ENCODE measurements at places on chromosomes 5 and 9.

GRCh38 chr9:14212077-14212476 lies 101.9 kb downstream of the NFIB start:
- DNase-seq: no peak

GRCh38 chr5:81230416-81230815 lies 2.7 kb upstream of the CKMT2 start:
- no peak for DNase-seq

DNA sequence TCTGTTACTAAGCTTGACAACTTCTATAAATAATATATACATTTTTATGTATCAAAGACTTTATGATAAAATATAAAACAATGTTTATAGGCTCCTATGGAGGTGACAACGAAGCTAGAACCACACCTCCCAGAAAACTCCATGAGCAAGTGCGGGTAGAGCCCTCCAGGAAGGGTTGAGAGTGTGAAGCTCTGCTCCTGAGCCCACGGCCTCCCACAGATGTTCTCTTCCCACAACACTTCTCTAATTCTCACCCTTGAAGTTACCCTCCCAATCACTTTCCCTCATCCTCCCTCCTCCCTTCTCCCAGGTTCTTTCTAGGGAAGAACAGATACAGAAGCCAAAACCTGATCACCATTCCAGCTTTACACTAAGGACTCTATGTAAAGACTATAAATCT lies 427.6 kb downstream of the SPOCK1 start:
- no peak for DNase-seq

DNA sequence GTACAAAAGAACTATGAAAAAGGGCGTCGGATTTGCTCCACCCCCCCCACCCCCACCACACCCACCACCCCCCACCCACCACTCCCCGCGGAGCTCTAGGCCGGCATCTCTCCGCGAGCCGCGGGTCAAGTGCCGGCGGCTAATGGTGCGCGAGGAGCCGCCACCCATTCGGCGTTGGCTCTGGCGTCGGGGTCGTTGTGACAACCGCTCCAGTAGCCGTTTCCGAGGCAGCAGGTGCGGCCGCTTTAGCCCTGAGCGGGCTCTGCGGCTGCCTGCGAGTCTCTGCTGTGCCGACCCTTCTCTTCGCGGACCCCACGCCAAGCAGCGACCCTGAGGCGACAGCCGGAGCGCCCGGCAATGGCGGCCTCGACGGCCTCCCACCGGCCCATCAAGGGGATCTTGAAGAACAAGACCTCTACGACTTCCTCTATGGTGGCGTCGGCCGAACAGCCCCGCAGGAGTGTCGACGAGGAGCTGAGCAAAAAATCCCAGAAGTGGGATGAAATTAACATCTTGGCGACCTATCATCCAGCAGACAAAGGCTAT lies at the start of gene PPP1R2B:
TSS of gene PPP1R2B (plus strand) at position 90 of the 546 bp plus-strand sequence. CDS start at position 358, 268 bp downstream.
- DNase-seq: no peak

DNA sequence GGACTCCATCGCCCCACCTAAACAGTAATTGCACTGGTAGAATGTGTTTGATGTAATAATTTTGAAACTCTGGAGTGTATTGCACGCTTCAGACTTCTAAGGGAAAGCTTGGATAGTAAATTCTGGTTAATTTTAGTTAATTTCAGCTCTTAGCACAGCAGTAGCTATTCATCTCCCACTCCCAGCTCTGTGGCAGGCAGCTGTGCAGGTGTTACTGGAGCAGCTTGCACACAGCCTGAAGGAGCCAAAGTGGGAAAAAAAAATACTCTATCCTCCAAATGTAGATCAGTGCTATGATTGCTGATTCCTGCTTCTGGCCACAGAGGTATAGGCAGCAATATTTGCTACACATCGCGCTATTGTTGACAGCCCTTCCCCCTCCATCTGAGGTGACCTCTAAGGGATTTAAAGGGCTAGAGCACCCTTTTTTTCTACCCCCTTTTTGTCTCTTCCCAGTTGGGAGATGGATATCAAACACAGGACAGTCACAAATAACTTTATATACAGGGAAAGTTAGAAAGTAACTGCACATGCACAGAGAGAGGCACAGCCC lies 97.4 kb downstream of the KCTD16 start:
- no peak for DNase-seq

GRCh38 chr9:136232969-136233368 lies 12.6 kb downstream of the QSOX2 start:
- DNase-seq: no peak

GRCh38 chr9:5976674-5977397 lies 38.6 kb downstream of the RANBP6 start:
- DNase-seq: no peak

- DNase-seq: no peak
Observed at GRCh38 chr9:71780953-71781352, 12.6 kb upstream of the CEMIP2 start.

- DNase-seq: no peak
Observed at GRCh38 chr5:3373391-3373790, 222.2 kb upstream of the IRX1 start.

GRCh38 chr9:88418025-88418424 lies 29.8 kb downstream of the SPIN1 start:
- DNase-seq: no peak

DNA sequence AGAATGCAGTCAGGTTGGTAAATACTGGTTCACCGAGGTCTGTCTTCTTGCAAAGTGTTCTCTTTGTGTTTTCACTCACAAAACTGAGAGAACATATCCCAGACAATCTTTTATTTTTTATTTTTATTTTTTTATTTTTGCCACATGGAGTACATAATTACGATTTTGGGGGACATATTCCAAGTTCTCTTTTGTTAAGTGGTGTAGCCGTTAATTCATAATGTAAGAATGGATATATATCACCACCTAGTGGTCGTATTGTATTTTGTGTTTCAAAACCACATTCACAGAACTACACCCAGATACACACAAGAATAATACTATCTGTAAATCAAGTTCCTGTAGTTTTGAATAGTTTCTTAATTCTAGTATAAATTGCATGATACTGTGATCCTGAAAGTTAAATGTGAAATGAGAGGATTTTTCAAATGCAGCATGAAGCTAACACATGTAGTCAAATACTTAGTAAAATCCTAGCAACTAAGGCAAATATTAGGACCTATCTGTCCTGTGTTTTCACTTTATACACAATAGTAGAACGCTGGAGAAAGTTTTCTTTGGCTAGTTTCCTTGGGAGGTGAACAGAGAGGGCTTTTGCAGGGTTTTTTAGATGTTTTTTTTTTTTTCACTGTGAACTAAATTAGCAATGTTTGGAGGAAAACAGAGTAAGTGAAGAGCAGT lies 92.7 kb downstream of the VCAN start:
- DNase-seq: no peak

- no peak for DNase-seq
Observed at GRCh38 chr9:86072394-86072877, 26.9 kb downstream of the GOLM1 start.

DNA sequence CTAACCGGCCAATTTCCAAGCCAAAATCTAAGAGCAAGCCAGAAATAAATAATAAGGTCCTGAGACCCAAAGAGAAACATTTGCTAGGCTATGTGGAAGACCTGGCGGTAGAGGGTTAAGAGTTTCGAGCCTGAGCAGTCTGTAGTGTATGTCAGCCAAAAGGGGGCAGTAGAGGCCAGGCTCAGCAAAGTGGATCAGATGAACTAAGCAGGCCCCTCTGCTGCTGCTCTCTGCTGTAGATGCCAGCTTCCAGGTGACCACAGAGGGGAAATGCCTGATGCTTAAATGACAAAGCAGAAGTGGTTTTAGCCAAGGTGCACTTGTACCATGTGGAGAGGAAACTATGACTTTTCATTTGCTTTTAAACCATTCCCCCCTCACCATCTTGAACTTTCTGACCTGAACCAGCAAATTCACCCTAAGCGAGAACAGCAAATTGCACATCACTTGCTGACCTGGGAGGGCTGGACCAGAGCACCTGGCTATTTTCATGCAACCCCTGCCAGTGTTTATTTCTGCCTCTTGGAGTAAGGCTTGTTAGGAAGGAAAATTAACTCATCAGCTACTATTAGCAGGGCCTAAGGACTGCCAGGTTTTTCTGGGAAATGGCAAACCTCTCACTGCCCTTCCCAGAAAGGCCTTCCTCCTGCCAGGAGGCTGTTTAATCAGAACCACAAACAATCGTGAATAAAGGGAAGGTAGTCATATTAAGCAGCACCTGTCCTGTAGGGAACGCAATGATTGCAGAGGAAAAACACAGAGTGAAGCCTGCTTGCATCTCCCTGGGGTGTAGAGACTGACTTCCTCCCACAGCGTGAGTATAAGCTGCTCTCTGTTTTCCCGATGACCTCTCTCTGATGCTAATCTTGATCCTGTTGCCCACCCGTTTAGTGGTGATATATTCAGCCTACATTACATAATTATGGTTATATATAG lies 818.2 kb downstream of the TLR4 start:
- DNase-seq: no peak

- DNase-seq: no peak
Observed at GRCh38 chr5:64947801-64948200, 179.1 kb downstream of the CWC27 start.

DNA sequence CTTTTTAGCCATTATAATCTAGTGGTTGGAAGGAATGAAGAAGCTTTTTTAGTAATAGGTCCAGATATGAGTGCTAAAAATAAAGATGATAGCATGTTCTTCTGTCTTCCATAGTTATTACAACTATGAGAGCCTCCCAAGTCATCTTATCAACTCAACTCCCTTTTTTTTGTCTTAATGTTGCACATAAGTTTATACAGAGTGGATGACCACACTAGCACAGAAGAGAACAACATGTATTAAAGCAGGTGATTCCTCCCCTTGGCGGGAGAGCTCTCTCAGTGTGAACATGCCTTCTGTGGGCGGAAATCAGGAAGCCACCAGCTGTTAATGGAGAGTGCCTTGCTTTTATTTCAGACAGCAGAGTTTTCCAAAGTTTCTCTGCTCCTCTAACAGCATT lies 40.1 kb upstream of the STX17 start:
- DNase-seq: no peak

DNA sequence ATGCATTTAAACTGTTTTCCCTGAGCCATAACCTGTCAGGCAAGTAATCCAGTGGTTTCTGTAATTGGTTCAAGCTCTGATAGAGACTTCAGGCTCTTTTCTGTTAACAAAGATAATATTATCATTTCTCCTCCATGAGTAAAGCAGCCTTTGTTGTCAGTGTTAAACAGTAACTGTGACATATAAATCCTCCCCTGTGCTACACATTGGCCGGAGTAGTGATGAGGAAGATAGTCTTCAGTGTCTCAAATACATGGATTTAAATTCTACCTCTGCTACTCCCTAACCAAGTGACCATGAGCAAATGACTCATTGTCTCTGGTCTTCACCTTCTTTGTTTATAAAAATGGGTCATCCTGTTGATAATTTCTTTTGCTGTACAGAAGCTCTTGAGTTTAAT lies 615.5 kb upstream of the CHD1 start:
- DNase-seq: no peak

DNA sequence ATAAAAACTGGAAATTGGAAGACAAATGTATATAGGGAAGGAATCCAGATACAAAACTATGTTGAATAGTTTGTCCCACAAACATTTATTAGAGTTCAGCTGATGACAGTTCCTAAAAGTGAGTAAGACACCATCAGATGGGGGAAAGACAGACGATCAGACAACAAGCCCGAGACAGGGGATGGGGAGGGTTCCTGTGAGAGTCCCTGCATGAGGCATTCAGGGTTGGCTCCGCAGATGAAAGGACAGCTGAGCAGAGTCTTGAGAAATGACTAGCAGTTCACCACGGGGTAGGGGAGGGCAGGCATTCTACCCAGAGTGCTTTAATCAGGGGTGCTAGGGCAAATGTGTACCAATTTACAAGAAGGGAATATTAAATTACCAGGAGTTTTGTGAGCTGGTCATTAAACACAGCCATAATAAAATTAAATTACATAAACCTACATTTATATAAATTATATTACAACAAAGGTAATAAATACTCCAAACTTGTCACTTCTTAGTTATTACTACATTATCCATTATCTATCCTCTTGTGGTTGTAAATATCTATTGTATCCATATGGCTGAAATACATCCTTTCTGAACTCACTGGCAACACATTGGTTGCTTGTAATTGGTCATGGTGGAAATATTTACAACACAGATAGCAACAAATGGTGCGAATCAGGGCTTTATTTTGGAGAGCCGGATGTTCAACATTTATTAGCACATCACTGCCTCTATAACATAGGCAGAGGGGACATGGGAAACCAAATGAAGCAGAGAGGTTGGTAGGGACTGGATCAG lies 27.8 kb downstream of the TNFSF15 start:
- peak; percentile 6 for DNase-seq

DNA sequence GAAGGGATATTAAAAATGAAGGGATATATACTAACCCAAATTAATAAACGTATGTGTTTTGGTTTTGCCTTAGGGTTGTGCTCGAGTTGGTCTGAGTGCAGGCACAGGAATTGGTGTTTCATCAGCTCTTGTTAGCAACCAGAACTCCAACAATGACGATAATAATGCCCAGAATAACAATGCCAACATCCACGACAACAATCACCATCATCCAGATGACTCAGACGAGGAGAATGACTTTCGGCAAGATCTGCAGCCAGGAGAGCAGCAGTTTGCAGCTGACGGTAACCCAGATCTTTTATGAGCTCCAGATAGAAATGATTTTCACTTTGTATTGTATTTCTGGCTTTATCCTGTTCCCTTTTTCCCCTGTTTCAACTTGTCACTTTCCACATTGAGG lies 33.2 kb downstream of the FBXO38 start:
- no peak for DNase-seq

DNA sequence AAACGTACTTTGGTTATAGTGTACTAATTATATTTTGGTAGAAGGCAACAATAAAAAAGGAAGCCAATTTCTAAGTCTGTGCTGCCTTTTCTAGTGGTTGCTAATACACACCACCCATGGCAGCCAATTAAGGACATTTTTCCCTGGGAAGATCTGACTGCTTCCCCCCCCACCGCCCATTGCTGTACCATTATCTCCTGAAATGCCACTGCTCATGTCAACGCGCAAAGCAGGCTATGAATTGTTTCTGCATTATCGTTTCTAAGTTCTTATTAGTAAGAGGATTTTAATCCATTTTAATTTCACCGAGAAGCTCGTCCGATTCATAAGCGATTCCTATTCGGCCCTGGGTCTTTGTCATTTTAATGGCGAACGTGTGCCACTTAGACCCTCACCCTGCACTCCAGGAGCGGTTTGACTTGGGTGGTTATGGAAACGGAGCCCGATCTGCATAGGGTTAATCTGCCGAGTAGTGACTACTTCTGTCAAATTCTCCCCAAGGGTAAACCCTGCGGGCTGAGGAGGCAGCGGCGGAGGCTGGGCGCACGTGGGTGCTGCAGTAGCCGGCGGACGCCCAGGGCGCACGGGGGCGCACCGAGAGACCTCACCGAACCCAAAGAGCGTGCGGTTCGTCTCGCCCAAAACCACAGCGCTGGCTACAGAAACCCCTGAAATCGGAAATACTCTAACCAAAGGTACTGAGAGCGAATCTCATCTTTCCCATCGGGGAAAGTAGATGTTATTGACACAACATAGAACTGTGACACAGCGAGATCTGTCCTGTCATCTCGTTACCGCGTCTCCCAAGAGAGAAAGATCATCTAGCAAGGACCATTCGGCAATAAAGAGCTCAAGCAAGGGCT lies 55.8 kb upstream of the SHC3 start:
- no peak for DNase-seq

DNA sequence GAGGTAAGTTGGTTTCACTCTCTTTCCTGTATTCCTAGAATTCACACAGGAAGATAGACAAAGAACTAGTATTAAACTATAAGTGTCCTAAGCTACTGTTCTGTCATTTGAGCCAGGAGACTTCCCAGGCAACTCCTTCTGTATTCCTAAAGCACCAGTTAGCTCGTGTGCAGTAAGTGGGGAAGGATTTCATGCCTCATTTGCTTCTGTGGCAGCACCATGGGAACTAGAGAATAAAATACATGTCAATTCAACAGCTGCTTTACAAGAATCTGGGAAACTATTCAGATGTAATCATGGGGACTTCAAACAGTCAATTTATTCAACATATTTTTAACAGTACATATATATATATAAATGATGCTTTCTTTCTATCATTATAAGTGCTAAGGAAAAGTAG lies 762.3 kb downstream of the PRELID2 start:
- no peak for DNase-seq

All from stimulated activated CD4-positive, alpha-beta T cell treated with anti-CD3 and anti-CD28 coated beads, Interleukin-1b, Interleukin-23, amount 100 ng/mL, for 24 hours (primary cell).